ENCODE measurements at places on chromosomes 13 and 19.

DNA sequence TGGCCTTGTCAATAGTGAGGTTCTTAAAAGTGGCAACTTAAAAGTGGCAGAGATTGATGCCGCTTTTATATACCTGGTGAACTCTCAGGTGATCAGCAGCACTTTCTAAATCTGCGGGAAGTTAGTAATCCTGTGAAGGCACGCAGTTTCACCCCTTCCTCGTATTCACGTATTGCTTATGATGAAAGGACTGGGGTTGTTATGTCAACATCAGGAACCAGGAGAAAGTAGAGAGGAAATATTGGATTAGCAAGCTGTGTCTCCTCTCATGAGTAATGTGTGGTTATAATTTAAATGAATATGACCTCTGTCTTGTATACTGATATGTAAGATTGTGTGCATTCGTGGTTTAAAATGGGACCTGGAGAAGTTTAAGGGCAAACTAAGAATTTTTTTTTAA, 544.6 kb downstream of the SLITRK6 start:
- DNase-seq = no peak

- no peak for DNase-seq
Observed at GRCh38 chr13:22176968-22177520, 506.2 kb downstream of the FGF9 start.

DNA sequence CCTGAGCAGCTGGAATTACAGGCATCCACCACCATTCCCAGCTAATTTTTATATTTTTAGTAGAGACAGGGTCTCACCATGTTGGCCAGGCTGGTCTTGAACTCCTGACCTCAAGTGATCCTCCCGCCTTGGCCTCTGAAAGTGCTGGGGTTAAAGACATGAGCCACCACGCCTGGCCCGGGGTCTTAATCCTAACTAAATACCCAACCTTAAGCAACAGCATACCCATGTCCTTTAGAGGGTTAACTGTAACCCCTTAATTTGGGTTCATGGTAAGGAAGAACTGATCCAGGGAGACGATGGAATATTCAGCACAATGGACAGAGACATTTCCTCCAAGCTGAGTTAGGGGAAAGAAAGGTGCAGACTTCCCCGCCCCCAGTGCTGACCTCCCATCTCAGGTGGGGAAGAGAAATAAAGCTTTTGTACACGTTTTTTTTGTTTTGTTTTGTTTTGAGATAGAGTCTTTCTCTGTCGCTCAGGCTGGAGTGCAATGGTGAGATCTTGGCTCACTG, 8.7 kb upstream of the GALP start:
- DNase-seq = no peak

DNA sequence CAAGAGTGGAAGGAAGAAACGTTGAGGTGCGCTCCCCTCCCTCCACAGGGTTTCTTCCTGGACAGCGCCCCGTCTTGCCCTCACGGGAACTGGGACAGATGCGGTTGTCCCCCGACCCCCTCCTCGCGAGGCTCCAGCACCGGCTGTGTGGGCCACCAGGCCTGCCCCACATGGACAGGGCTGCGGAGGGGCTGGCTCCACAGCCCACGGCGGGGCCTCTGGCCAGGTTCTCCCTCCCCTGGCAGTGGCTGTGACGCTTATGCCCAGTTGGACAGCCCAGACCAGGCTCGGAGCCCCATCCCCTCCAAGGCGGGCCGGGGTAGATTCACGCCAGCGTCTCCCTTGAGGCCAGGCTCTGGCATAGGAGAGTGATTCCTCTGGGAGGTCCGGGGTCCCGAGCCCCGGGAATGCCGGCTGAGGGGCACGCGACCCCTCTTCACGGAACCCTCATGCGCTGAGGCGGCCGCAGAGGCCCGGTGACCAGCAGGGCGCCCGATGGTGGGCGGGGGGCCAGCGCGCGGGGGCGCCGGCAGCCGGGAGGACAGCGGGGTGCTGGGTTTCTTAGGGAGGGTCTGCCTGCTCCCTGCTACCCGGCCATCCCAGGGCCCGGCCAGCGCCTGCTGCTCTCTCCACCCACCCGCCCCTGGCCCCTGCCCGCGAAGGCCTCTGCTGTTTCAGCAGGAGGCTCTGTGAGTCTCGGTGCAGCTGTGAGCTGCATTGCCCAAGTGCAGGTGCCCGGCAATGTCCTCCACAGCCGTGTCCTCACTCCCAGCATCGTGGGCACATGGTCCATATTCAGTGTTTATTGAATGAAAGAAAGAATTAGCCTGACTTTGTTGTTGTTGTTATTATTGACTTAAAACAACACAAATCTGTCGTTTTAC, 20.3 kb upstream of the GAS6 start:
- no peak for DNase-seq

- peak; percentile 75 for DNase-seq
Observed at GRCh38 chr19:51514866-51515481, 13.4 kb upstream of the SIGLEC12 start.

GRCh38 chr13:32804673-32805230, 211.5 kb upstream of the KL start:
- no peak for DNase-seq

GRCh38 chr13:46207828-46208227, 3.9 kb upstream of the LRRC63 start:
- DNase-seq = no peak

DNA sequence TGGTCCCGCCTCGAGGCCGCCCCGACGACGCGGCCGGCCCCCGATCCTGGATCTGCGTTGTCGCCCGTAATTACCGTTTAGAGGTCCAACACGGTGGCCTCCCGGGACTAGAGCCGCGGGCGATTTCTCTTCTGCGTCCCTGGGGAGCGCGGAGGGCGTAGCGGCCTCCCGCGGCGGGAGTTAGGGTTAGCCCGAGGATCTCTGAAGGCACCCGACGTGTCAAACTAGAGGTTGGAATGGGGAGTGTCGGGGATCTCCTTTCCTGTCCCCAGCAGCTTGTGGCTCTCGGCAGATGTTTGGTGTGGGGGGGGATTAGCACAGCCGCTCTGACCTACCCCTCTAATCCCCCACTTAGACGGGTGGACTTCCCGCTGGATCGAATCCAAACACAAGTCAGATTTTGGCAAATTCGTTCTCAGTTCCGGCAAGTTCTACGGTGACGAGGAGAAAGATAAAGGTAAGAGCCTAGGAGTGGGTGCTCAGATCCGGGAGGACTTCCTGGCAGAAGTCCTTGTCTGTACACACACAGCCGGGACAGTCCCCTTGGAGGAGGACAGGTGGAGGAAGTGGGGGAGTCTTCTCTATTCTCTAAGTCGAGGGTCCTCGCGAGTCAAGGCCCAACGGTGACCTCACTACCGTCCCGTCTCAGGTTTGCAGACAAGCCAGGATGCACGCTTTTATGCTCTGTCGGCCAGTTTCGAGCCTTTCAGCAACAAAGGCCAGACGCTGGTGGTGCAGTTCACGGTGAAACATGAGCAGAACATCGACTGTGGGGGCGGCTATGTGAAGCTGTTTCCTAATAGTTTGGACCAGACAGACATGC, 581 bp downstream of the CALR start:
- DNase-seq = peak; percentile 57

GRCh38 chr19:5424192-5424973, 30.8 kb upstream of the ZNRF4 start:
- no peak for DNase-seq

DNA sequence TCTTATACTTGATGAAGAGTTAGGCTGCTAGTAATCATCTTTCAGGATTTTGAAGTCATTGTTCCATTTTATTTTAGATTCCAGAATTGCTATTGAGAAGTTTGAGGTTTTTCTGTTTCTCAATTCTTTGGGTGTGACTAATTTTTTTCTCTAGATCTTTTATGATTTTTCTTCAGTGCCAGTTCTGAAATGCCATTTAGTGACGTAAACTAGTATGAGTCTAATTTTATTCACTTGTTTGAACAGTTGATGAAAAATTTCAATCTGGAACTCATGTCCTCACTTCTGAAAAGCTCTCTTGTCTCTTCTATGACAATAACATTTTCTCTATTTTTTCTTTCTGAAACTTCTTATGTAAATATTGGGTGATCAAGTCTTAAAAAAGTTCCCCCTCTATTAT, 188.5 kb upstream of the HTR2A start:
- DNase-seq = no peak

DNA sequence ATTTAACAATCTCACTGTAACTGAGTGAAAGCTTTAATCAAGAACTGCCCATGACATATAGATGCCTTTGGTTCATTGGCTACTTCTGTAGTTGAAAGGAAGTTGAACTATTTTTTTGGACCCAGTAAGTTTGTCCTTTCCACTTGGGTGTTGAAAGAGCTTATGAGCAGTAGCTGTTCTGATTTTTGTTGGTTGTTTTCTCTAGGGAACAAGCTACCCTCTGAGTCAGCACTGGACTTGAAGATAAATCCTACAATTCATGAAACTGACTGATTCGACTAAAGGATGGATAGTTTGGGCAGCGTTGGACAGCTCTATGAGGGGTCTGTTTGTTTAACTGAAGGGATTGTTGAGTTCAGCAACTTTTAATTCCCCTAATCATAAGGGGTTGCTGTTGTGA, 101.0 kb downstream of the PAN3 start:
- DNase-seq = peak; percentile 19

DNA sequence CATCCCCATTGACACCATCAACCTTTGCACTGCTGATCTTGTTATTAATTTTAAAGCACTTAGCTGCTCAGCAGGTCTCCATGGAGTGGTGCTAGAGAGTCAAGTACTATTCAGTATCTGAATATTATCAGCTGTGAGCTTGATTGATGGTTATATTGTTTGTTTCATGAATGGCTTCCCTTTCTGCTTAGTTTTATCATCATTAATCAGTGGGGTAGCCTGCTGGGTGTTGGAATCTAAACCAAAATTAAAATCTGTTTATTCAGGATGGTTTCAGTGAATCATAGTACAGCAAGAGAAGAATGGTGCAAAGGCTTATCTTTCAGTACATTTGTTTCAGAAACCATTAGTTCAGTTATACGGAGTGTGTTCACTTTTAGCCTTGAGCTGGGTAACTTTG, 42.5 kb upstream of the SCEL start:
- peak; percentile 31 for DNase-seq

DNA sequence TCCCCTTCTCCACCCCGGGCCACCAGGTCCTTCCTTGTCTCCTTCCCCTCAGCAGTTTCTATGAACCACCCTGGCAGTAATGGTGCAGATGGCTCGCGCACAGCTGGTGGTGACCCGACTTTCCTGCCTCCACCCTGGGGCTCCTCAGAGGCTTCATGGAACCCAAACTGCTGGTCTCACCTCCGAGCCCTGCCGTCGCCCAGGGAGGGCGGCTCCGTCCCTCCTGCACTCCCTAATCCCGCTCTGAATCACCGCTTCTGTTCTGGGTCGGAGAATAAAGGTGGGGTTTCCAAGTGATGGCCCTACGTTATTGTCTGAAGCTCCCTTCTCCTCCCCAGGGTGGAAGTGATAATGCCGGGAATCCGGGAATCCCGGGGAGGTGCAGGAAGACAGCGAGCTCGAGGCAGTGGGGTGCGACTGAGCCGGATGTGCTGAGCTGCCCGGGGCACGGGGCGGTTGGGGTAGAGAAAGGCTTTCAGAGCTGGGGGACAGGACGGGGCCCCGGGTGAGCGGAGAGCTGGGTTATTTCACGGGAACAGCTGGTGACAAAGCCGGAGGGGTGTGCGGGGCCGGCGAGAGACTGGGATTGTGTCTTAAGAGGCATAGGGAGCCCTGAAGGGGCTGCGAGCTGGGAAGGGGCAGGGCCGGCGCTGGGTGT, 711 bp downstream of the FUT2 start:
- no peak for DNase-seq

DNA sequence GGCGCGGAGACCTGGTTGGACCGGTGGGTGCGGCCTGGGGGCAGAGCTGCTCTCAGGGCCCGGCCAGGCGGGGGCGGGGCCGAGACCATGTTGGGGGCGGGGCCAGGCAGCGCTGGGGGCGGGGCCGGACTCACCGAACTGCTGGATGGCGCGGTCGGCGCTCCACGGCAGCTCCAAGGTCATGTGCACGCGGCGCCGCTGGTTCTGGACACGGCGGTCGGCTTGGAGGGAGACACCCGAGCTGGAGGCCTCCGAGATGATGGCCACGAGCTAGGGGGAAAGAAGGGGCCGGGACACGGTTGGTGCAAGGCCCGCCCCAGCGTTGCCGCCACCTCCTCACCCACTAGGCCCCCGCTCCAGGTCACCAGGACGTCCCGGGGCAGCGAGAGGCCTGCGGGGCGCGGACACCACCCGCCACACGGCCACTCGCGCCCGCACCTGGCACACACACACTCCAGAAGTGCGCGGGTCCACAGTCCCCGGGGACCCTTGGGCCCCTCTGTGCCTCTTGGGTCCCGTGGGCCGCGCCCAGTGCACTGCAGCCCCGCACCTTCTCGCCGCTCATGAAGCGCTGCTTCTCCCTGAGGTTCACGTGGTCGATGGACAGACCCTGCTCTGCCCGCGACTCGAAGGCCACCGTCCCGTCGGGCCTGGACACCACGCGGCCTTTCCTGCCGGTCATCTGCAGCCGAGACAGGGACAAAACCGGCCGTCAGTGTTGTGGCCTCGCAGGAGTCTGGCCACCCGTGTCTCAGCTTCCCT, 8.7 kb downstream of the GPX4 start:
- no peak for DNase-seq

DNA sequence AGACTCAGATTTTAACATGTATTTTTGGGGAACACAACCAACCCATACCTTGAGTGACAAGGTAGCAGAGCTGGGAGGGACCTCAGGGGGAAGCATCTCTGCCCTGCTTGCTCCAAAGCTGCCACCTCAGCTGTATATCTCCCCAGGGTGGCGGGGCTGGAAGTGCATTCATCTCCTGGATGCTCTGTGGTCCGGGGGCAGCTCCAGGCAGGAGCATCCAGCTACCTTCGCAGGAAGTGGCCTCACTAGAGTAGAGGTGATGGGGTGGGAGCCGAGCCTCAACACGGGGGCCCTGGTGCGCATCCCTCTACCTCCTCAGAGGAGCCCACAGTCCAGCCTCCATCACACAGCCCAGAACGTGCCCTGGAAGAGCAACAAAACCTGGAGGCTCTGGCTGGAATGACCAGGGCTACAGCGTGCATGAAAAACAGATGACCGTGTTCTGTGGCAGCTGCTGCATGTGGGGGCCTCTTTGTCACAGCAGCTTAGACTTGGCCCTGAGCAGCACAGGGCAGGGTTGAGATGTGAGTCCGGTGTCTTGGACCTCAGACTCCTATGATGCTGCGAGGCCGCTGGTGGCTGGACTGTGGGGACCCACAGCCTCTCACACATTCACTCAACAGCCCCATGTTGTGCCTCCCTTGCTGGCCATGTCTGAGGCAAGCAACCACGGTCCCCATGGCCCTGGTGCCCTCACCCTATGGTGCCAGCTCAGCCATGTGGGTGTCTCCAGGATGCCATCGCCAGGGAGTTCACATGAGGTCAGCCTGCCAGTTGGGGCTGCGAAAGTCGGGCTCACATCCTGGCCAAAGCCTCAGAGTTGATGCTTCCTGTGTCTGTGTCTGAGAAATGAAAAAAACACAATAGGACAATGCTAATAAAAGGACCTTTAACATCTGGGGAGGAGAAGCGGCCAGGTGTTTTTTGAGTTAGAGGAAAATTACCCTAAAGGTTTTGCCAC, 17.1 kb upstream of the GAS6 start:
- DNase-seq = no peak

GRCh38 chr13:81726037-81726726, 1385.3 kb upstream of the SPRY2 start:
- no peak for DNase-seq

- DNase-seq = no peak
Observed at GRCh38 chr19:35375505-35376307, 4.8 kb downstream of the GPR42 start.

- no peak for DNase-seq
Observed at GRCh38 chr13:51773515-51773914, 30.4 kb downstream of the DHRS12 start.

- DNase-seq = peak; percentile 69
Observed at GRCh38 chr13:100209857-100210825, 121.2 kb downstream of the PCCA start.

Data from inflammatory macrophage (primary cell).